Stimulated activated memory B cell treated with anti-CD40 and anti-IgM and Interleukin-4, amounts not matched to agents 10 μg/mL and 1 μg/mL and 100 μg/mL, for 72 hours (primary cell): ENCODE measurements at places on chromosomes 7 and 10.

DNA sequence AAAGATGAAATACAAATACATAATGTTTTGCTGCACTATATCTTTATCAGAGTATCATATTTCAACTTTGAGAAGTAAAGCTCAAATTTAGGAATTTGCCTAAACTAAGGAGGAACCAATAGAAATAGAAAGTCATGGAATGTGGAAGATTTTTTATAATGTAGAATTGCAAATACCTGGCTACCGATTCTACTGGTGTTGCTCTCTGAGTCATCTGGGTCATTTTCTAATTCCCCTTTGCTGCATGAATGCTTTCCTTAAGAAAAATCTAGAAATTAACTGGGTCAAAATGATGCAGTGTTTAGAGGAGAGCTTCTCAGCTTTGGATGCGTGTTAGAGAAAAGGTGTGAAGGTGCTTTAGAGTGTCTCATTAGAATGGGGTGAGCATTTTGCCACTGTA lies 568.9 kb upstream of the ANKRD30A start:
- no peak for ATAC-seq

DNA sequence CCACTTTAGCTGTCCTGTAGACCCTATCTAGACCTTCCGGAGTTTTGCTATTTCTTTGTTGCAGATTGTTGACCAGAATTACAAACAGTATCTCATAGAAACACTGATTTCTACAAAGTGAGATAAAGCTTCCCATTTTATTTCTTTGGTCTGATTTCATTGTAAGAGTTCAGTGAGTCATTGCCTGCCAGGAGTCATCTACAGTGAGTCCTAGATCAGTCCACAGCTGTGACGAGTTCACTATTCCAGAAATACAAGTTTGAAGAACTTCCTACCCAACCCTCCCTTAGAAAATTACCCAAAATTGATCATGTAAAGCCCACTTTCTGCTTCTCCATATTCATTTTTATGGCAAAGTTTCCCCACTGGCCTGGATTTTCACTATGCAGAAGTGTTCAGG lies 905.5 kb downstream of the CNTNAP2 start:
- no peak for ATAC-seq

DNA sequence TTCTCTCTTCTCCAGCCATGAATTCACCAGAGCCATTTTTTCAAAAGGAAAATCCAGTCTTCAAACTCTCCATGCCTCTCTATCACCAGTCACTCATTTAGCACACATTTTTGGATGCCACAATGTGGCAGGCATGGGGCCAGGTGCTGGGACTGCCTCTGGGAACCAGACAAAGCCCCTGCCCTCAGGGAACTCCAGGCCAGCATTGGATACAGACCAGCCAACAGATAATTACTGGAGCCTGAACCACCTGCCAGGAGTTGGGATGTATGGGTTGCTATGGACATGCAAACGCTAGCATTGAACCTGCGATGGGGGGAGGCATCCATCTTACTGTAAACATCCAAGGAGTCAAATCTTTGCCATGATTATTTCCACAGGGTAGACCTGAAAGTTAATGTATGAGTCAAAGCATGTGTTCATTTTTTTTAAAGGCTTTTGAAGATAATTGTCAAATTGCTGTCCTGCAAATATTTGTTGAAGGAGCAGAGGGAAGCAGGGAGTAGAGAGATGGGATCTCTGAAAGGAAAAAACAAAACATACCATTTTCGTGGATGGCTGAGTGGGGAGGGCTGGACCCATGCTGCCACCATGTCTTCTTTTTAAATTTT lies 43.2 kb downstream of the SRRM3 start:
- ATAC-seq = no peak

- no peak for ATAC-seq
Measured at GRCh38 chr7:2008936-2009540, 223.7 kb downstream of the MAD1L1 start.

DNA sequence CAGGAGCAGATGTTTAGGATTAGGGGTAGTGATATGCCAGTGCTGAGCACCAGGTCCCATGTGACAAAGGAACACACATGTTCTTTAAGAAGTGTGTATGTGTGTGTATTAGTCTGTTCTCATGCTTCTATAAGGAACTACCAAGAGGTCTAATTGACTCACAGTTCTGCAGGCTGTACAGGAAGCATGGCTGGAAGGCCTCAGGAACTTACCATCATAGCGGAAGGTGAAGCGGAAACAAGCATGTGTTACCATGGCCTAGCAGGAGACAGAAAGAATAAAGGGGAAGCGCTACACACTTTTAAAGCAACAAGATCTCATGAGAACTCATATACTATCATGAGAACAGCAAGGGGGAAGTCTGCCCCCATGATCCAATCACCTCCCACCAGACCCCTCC lies 22.8 kb upstream of the PDZD8 start:
- no peak for ATAC-seq
